Ureter (tissue), 1 donor: ENCODE measurements at places on chromosomes 11 and 22.
A peak's percentile ranks its signal among the peaks of the same experiment; 100 is the strongest.

DNA sequence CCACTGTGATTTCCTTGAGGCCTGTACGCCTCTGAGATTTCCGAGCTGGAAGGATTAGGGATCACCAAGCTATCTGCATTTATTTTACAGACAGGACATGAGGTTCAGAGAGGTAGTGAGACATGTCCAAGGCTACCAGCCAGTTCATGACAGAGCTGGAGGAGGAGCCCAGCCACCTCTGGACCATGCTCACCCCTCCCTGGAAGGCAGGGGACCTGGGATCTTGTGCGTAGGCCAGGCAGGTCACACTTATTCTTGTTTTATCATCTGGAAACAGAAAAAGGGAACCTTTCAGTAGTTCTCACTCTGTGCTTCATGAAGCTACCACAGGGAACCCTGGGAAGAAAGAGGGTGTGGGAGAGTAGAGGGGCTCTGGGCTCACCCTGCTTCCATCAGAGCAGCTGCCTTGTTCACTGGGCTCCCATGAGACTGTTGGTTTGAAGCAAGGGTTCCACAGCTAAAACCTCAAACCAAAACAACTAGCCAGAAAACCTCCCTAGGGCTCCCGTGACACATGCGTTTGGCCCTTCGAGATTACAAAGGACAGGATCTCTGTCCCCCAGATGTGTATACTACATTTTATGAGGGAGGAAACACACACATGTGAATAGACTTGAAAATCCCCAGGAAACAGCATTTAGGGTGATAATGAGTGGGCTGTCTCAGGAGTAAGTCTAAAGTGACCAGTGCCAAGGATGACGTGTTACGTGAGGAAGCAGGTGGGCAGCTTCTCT is 106.4 kb downstream of the DSCAML1 start:
- no peak for DNase-seq

DNA sequence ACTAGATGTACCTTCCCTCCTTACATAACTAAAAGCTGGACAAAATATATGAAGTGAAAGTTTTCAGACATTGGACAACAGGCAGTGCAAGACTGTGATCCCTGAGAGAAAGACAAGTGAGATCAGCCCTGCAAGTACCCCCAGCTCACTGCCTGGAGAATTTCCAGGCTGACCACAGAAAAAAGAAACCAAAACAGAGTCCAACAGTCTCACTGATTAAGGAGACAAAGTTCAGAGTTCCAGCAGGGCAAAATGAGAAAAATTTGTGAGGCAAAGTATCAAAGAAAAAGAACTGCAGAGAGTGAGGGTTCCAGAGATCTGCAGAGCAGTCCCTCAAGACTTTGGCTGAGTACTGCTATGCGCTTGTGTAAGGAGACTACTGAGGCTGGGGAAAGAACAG is 47.3 kb upstream of the TMEM45B start:
- no peak for DNase-seq

DNA sequence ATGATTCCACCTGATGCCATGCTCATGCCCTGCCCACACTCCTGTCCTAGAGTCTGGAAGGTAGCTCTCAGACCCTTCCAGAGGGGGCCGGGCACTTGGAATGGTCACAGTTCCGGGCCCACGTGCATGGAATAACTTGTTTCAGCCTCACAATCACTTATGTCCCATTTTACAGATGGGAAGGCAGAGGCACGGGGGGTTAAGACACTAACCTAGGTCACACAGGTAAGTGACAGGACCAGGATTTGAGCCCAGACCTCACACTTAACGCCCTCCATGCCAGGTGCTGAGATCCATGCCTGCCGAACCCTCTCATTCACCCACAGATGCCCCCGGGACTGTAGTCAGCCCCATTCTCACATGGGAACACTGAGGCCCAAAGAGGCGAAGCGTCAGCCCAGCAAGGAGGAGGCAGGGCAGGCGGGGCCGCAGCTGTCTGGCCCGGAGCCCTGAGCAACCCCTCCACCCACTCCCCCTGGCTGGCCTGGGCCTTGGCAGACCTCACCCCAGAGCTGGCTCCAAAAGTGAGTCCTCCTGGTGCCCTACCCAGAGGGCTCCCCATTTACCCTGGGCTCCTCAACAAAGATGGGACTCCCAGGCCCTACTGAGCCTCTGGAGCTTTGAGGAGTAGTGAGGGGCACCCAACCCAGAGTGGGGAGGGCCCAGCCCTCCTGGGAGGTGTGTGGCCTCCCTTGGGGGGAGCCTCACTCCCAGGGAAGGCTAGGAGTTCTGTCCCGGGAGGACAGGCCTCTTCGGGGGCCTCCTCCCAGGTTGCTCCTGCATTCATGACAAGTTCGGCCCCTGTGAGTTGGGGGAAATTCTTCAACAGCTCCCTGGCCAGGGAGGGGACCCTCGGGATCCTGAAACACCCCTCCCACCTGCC is 2.4 kb upstream of the ALDH3B1 start:
- peak; percentile 41 for DNase-seq

DNA sequence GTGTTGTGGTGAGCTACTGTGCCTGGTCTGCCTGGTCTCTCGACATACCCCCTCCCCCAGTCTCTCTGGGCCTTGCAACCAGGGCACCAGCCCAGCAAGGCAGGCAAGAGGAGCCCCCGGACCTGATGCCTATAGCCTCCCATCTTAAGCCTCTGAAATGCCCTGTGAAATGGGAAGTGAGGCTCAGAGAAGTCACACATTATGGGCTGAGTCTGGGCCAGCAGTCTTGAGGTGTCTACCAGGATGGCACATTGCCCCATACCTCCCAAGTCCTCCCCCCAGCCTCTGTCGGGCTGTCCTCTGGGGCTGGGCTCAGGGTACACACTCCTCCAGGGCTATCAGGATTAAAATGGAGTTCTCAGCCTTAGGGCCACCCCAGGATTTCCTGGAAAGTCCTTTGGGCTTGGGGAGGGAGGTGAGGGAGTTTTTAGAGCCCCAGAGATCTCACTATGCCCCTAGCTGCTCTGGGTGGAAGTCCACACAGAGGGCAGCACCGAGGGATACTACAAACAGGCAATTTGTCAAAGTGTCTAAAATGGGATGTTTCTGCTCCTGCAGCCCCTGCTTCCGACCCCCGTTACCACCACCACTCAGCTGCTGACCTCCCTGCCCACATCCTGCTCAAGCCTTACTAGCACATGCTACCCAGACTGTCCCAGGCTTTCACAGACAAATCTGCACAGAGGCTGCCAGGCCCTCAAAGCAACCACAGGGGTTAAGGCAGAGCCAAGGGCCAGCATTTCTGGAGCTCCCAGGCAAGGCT is 3.1 kb upstream of the SH3BP1 start:
- DNase-seq, result no peak

GRCh38 chr22:36565159-36565507 is 36.2 kb upstream of the EIF3D start:
- DNase-seq, result no peak

GRCh38 chr11:131033151-131033651 is 116.9 kb upstream of the SNX19 start:
- DNase-seq, result peak; percentile 89

DNA sequence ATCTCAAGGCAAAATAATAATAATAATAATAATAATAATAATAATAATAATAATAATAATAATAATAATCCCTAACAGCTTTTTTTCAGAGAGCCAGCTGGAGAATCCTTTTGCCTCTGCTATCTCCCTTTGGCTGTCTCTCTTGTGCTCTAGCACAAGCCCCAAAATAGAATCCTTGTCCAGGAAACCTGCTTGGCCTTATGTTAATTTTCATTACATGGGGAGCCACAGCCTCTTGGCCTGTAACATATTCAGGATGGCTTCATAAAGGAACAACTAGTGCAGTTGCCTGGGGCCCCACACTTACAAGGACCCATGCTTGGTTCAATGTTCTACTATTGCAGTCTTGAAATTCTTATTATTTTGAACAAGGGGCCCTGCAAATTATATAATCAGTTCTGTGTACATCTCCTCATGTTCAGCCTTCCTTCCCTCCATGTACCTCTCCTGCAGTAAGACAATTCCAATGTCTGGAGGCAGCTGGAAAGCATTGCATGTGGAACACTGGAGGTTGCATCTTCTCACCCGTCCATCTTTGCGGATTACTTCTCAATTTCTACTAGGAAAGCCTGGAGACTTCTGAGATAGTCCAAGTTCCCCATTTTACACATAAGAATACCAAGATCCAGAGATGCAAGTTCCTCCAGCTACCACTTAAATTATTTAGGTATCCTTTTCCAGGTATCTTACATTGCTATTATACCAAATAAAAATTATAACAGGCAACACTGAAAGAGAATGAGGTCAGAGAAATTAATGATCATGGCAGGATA is 37.8 kb upstream of the SORL1 start:
- no peak for DNase-seq

- DNase-seq, result no peak
Observed at GRCh38 chr11:130088217-130088616, 18.5 kb downstream of the APLP2 start.

GRCh38 chr11:122776546-122776945 is 61.8 kb upstream of the CRTAM start:
- DNase-seq, result no peak

DNA sequence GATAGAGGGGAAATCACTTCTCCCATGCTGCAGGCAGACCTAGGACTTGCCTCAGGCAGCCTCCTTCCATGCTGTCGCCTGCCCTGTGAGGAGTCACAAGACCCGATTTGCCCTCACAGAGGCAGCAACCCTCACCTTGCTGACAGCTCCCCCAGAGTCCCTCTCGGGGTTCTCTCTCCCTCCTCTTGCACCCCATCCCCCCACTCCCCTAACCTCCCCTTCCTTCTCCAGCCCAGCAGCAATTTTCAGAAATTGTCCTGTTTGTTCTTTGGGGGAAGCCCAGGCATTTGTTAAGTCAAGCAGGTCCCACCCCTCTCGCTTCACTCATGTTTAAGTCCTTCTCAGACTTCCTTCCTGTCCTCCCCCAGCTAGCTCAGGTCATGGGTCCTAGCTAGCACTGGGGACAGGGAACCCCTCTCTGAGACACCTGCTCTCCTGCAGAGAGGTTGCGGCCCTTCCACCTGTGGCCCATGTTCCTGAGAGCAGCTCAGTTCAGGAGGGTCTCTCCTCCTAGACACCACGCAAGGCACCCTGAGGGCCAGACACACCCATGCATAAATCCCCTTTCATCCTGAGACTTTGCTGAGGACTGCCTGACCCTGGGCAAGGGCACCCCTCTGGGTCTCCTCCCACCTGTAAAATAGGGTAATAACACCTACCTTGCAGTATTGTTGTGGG is 6.3 kb upstream of the FXYD2 start:
- peak; percentile 41 for DNase-seq

- no peak for DNase-seq
Observed at GRCh38 chr11:42773729-42774128, 538.1 kb upstream of the API5 start.

DNA sequence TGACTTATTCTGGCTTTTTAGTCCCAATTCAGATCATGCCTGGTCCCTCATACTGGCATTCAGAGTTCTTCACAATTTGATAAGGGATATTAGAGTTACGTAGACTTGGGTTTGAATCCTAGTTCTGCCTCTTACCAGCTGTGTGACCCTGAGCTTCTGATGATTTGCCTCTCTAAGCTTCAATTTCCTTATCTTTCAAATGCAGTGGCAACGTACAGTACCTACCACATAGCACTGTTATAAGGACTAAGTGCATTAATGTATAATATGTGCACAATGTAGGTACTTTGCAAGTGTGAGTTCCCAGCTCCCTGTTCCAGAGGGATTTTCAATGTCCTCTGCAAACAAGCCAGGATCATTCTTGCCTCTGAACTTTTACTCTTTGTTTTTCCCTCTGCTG is 7.3 kb downstream of the RHOG start:
- no peak for DNase-seq

DNA sequence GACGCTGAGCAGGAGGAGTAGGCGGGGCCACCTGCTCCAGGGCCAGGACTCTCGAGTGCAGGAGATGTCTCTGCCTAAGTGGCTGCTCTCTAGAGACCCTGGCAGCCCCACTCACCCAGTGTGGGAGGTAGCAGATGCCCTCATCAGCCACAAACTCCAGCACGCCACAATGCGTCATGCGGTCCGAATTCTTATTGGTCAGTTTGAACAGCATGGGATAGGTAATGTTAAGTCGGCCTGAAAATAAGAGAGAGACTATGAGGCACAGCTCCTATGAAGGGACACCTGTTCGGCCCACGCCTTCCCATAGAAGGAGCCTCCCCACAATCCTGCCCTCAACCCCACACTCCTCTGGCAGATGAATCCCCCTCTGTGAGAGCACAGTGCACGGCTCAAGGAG is 7.4 kb downstream of the UFD1 start:
- DNase-seq, result no peak

DNA sequence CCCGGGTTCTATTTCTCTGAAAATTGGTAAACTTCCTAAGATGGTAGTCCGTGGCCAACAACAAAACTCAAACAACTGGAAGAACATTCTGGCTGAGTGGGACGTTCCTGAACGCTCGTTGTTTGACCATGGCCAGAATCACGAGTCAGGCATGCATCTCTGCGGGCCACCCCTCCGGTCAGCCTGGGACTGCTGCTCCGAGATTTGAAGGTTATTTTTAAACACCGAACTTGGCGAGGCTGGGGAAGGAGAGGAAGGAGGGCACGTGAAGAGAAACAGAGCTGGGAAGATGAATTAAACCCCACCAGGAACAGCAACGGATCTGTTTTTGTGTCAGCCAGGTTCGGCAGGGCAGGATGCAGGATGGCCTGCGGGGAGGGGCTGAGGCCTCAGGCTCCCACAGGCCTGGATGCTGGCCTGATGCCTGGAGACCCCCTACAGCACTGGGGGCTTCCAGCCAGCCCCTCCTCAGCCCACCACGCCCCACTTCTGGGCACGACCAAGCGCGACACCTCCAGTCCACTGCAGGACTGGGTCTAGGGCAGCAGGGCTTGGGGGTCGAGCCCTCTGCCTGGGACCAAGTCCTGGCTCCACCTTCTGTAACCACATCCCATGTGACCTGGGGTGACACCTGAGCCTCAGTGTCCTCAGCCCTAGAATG is 5.1 kb downstream of the SHISAL1 start:
- DNase-seq, result no peak

DNA sequence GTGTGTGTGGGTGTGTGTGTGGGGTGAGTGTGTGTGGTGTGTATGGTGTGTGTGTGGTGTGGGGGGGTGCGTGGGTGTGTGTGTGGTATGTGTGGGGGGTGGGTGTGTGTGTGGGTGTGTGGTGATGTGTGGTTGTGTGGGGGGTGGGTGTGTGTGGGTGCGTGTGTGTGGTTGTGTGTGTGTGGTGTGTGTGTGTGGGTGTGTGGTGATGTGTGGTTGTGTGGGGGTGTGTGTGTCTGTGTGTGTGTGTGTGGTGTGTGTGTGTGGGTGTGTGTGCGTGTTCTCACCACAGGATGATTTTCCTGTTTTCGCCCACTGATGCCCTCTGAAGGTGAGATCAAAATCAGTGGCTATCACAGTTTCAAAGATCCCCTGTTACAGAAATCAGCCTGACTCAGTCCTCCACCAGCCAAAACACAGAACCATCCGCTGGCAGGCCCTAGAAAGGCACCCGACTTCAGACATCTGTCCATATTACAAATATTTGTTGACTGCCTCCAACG is 24.7 kb downstream of the CPT1A start:
- DNase-seq, result no peak
